ENCODE measurements at places on chromosomes 6 and 20. TPM values are rescaled to one million over a fixed set of nuclear protein-coding genes. Genes with fewer than 3 reads are reported as not detected.

GRCh38 chr20:48685300-48685699 is 142.5 kb downstream of the PREX1 start:
- DNase-seq = no peak

GRCh38 chr6:42498473-42499128 is 46.9 kb upstream of the TRERF1 start:
- no peak for DNase-seq

DNA sequence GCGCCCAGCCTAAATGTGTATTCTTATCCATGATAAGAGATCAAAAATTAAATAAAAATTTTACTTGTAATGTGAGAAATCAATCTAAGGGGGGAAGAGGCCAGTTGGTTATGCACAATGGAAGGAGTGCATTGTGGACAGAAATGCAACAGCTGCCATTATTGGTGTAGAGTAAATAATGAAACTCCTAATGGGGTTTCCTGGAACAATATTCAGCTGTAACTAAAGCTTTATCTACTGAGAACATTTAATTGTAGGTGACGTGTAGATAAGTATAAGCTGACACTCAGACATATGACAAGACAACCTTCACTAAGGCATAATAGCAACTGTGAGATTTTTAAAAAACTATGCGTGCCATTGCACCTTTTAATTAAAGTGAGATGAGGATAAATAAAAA is 71.4 kb downstream of the CEP57L1 start:
- DNase-seq = no peak

The SLC17A3 gene
- polyA plus RNA-seq = 0.09 TPM

Data from thymus (tissue), 14 donors.